ENCODE measurements at places on chromosomes 12 and 14.

DNA sequence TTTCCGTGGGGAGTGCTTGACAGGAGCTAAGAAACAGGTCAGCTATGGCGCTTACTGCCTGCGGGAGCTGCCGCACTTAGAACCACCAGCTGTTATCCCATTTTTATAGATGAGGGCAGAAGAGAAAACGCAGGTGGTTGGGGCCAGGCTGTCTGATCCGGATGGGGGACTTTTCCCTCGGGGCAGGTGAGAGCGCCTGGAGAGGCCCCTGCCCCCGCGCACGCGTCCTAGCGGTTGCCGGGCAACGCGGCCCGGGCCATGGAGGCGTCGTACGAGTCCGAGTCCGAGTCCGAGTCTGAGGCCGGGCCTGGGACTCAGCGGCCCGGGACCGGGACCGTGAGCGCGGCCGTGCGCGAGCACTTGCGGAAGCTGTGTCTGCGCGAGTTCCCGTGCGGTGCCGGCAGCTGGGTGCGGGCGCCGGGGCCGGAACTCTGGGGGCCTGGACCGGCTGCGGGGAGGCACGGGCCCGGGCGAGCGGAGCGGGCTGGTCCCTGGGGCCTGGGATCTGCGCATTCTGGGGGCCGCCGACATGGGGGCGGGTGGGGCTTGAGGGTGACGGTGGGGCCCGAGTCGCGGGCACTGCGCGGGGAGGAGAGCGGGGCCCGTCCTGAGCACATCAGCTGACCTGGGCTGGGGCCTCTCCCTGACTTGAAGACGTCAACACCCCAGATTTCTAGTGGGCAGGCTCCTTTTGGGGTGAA lies at the start of gene LRRC43:
Gene LRRC43, plus strand, starts transcription at position 237 of the 701 bp plus-strand sequence. Its CDS starts 22 bp downstream, at position 259.
- DNase-seq: no peak

DNA sequence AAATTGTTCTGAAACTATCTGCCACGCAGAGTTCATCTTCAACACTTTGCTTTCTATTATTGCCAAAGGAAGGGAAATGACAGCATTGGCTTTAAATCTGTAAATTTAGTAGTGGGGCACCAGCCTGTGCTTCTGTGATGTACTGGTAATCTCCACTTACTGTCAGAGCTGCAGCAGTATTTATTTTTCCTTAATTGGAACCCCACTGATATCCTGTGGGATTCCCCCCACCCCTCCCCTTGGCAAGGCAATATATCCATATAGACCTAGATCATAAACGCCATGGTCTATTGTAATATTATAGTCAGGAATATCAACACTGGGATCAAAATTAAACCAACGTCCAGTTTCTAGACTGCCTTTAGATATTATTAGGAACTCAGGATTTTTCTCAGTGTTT lies 96.7 kb downstream of the RMST start:
- DNase-seq: no peak

- peak; percentile 73 for DNase-seq
Observed at GRCh38 chr12:98228683-98229539, 286.5 kb upstream of the TMPO start.

DNA sequence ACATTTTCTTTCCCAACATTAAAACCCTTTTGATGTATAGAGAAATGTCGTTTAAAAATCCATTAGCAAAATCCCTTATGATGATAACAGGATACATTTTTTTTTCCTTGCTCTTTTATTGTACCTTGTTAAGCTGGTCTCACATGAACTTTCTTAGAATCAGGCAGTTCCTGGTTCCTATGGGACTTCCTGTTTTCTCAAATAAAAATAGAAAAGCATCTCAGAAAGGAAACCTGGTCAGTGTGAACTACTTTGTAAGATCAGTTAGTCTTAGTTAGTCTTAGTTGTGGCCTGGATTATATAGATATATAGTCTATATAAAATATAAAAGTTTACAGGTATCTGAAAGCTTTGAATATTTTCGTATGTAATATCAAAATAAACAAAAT lies 40.3 kb downstream of the LEMD3 start:
- no peak for DNase-seq

DNA sequence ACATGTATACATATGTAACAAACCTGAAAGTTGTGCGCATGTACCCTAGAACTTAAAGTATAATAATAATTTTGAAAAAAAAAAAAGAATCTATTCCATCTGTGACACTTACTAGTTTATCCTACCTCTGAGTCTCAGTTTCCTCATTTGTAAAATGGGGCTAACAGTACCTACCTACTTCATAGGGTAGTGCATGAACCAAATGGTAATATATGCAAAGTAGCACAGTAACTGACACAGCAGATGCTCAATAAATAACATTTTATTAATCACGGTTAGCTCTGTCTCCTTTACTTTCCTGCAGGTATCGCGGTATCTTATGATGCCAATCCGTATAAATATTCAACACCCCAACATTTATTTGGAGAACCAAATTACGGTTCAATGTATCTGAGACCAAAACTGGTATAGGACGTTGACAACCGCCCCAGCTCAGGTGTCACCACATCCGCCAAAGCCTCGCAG lies 703 bp downstream of the TMED10 start:
- DNase-seq: no peak
